ENCODE measurements at places on chromosomes 12 and 14.

GRCh38 chr12:110498984-110499706 lies 2.8 kb downstream of the VPS29 start:
- no peak for DNase-seq

GRCh38 chr14:46344327-46344937 lies 307.1 kb downstream of the RPL10L start:
- DNase-seq, result no peak

- DNase-seq, result no peak
Measured at GRCh38 chr12:80374615-80375014, 69.4 kb upstream of the PTPRQ start.

DNA sequence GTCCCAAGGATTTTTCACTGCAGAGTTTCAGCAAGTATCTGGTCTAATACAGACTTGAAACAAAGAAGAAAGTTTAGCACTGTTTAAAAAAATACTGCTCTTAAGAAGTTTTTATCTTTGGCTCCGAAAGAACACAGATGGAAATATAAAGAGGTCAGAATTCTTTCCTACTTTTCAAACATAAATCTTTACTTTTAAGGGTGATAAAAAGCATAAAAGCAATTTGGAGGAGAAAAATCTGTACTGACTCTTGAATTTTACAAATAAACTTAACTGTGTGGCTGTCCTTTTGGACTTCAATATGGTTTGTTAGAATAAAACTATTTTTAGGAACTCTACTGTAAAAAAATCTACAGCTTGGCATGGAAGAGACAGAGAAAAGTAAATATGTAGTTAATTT lies 27.6 kb upstream of the ISM2 start:
- no peak for DNase-seq

GRCh38 chr12:13075786-13076570 lies 27.5 kb downstream of the GSG1 start:
- no peak for DNase-seq

GRCh38 chr14:28690029-28690692 lies 76.4 kb upstream of the FOXG1 start:
- no peak for DNase-seq

DNA sequence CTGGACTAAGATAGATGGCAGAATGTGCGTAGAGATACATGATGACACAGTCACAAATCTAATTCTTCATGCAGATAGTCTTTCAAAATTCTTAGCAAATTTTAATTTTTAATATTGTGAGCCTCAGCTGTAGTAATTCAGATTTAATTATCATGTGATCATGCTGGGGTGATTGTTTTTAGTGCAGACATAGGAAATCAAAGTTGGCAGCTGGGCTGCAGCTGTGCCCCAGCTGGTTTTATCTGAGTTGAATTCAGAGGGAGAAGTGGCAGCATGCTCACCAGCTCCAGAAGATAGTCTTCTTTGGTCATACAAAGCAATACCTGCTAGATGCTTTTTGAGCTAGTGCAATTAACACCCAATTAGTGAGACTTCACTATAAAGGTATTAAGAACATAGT lies 292.9 kb downstream of the RAD51B start:
- no peak for DNase-seq

- no peak for DNase-seq
Measured at GRCh38 chr12:23008623-23009022, 383.7 kb downstream of the ETNK1 start.

- no peak for DNase-seq
Measured at GRCh38 chr12:45994736-45995135, 4.4 kb upstream of the SCAF11 start.

DNA sequence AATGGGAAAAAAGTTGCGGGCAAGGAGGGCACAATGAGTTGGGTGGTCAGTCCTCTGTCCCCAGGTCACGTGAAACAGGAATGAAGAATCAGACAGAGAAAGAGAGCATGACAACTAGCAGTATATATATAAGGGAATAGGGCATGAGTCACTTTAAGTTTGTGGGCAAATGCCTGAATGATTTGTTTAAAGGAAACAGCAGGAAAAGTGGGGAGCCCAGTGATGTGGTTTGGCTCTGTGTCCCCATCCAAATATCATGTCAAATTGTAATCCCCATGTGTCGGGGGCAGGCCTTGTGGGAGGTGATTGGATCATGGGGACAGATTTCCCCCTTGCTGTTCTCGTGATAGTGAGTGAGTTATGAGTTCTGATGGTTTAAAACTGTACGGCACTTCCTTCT lies 195.3 kb upstream of the IGF1 start:
- no peak for DNase-seq

DNA sequence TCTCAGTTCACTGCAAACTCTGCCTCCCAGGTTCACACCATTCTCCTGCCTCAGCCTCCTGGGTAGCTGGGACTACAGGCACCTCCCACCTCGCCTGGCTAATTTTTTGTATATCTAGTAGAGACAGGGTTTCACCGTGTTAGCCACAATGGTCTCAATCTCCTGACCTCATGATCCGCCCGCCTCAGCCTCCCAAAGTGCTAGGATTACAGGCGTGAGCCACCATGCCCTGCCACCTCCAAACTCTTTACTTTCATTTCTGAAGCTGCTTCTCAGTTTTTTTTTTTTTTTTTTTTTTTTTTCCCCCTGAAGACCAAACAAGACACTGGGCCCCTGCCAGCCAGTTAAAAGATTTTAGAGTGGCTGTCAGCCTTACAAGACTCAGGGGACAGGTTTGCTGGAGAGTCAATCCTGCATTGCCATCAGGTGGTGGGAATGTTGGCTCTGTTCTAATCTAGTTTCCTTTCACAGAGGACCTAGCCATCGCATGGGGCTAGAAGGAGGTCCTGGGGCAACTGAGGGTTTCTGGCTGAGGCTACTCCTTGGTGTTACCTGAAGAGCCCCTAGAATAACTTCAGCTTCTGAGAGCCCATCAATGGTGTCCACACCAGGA lies 37.4 kb upstream of the HIGD1C start:
- DNase-seq, result no peak

DNA sequence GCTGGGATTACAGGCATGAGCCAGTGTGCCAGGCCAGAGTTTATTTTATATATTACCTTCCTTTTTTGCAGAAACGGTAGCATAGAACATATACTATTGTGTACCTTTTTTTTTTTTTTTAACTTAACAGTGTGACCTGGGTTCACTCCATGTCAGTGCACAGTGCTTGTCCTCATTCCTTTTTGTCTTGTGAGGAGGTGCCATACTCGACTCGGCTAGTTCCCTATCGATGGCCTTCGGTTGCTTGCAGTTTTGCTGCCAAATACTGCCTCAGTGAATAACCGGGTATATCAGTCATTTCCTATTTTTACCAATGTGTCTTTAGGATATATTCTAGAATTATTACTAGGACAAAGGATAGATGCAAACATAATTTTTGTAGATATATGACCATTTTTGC lies 36.8 kb downstream of the ZNF664 start:
- DNase-seq, result no peak

DNA sequence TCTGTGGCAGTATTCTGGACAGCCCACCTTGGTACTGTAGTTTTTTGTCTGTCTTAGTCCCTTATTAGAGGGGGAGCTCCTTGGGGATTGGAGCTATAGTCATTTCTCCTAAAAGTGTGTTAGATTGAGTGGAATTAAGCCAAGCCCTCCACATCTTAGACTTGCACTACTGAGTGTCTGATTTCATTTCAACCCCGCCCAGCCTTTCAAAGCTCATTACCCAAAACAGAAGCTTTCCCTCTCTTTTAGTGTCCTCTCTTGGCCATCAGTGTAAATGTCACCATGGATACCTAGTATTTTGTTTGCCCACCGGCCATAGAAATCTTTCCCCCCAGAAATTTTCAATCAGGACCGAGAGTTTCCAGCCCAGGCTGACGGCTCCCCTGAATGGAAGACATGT lies 74.5 kb downstream of the LRRC74A start:
- no peak for DNase-seq

- no peak for DNase-seq
Measured at GRCh38 chr14:96589577-96589976, 87.4 kb downstream of the PAPOLA start.

GRCh38 chr12:12425616-12426015 lies 68.7 kb downstream of the BORCS5 start:
- no peak for DNase-seq

DNA sequence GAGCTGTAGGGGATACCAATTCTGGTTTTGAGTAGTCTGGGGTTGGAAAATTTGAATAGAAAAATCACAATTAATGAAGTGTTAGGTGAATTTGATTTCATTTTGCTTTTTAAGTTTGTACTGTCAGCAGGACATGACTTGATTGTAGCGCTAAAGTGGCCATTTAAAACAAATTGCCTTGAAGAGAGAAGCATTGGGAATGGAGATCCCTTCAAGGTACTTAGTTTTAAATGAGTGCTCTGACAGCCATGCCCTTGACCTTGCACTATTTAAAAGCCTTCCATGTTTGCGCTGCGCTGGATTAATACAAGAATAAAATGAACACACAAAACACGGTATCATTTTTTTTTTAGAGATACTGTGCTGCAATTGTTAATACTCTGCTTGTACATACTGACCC lies 345.9 kb downstream of the NAV3 start:
- no peak for DNase-seq
